ENCODE measurements at places on chromosomes 5 and 9.

DNA sequence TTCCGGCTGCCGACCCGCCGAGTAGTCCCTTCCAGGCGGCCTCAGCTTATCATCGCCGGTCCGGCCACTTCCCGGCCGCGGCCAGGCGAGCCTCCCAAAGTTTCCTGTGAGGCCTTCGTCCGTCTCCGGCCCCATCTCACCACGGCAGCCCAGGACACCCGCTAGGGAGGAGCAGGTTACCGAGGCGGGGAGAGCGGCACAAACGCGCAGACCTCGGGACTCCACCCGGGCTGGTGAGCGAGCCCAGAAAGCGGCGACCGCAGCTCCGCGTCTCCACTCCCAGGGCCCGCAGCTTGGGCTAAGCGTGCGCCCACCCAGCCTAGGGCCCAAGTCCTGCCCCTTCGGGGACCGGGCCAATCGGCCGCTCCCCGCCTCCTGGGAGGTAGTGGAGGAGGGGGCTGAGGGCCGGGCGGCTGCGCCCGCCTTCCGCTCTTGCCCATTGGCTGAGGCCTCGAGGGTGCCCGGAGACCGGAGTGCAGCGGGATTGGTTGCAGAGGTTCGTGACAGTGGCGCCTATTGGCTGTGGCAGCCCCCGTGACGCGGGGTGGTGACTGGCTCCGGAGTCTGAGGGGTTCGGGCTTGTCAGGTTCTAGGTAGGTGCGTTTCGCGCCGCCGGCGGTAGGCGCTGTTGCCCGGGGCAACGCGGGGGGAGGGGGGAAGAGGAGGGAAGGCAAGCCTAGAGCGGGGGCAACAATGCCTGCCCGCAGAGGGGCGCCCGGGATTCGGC lies 867 bp downstream of the FER start:
- peak; percentile 92 for DNase-seq

DNA sequence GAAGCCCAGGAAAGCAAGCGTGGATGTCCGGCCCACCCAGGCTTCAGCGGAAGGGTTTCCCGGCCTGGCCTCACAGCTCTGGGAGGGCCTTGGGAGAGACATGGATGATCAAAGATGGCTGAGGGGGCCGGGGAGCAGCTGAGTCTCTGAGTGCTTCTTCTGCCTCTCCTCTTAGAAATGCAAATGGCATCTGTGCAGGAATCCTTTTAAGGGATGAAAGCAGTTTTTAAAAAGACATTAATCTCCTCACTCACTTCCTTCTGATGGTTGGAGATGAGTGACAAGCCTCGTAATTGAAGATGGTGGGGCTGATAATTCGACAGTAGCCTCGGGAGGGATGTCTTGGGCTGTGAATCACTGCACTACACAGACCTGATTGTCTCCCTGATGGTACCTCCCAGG lies 24.3 kb upstream of the PITX1 start:
- no peak for DNase-seq

DNA sequence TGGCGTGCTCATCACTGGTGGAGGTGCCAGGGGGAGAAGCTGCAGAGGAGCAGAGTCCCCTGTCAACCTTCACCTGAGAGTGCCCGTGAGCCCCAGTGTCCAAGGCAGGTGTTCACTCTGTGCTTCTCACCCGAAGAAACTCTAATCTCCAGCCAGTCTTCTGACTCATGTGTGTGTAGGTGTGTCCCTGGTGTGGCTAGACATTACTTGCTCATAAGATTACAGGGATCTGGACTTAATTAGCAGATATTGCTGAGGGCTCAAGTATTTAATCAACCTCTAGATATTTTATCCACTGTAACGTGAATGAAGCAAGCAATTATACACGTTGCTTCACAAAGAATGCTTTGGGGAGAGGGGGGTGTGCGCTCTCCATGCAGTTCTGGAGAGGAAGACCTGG lies 72.5 kb downstream of the MED10 start:
- no peak for DNase-seq

GRCh38 chr9:90966480-90967144 lies 165.0 kb downstream of the SYK start:
- DNase-seq = no peak

GRCh38 chr5:60997721-60998120 lies 52.7 kb downstream of the NDUFAF2 start:
- DNase-seq = no peak

GRCh38 chr9:17116400-17116837 lies 18.4 kb upstream of the CNTLN start:
- no peak for DNase-seq

DNA sequence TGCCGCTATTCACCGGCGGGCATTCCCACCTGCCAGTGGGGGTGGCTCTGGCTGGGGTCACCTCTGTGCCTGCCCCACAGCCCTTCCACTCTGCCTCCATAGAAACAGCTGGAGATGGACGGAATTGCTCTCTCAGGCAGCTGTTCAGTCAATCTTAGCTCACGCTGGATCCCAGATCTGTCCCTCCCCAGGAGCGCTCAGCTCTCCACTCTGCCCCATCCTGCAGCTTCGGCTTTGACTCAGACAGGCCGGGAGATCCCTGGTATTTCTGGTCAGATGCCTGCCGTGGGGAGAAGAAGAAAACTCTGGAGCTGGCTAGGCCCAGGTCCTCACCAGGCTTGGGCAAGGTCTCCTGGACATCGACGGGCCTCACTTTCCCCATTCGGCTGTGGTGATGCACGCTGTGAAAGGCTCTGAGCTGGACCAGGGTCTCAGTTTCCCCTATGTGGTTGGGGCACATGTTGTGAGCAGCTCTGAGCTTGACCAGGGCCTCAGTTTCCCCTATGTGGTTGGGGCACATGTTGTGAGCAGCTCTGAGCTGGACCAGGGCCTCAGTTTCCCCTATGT lies 7.6 kb upstream of the SLC9A3 start:
- DNase-seq = no peak

GRCh38 chr5:121152411-121152810 lies 688.3 kb downstream of the PRR16 start:
- DNase-seq = no peak

DNA sequence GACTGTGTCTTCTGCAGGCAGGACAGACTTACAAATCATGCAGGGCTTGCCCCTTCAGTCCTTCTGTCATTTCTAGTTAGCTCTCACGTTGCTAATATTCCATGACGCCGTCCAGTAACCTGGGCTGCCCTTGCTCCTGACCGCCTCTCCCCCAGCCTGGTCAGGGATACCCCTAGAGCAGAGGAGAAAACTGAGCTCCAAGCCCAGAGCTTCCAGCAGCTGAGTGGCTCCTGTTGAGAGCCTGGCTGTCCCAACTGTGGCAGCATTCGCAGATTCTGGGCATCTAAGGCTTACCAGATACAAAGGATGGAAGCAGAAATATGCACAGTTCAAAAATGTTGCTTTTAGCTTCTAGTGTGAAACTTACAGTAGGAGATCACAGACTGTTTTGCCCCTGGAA lies 185.2 kb downstream of the CD180 start:
- DNase-seq = no peak

DNA sequence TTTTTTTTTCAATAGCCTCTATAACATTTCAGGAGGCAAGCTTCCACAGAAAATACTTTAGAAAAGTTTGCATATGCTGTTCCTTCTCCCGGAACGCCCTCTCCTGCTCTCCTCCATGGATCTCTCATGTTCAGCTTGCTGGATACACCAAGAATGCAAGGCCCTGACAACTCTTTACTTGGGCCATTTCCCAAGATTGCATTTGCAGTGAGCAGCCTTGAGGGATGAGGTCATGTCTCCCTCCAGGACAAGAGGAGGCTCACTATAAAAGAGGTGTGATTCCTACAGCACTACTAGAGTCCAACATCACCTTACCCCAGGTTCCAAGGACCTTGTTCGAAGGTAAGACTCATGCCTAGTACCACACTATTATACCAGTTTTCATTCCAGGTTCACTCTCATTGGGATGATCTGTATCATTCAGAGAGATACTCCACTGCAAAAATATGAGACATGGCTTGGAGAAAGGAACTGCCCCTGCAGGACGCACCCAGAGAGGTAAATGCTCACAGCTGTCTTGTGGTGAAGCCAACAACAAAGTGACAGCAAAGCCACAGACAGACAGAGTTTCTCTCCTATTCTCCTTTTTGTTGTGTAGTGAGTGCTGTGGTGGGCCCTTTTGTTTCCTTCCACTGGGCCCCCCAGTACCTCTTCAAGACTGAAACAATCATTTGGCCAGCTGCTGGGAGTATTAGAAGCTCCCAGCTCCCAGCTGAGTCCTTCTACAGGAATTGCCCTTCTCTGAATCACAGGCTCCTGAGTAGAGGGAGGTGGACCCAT lies 151.7 kb upstream of the ZNF366 start:
- no peak for DNase-seq

DNA sequence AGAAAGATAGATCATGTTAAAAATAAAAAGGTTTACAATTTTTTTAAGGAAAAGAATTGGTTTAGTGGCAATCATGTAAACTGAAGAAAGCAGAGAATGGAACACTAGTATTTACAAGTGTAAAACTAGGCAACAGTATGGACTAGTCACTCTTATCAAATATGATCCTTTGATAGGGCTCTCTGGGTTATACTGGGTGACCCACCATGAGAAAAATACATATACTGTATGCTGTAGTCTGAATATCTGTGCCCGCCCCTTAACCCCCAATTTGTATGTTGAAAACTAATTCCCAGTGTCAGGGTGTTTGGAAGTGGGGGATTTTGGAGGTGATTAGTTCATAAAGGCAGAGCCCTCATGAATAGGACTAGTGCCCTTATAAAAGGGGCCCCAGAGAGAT lies 236.8 kb upstream of the TARS1 start:
- DNase-seq = no peak

DNA sequence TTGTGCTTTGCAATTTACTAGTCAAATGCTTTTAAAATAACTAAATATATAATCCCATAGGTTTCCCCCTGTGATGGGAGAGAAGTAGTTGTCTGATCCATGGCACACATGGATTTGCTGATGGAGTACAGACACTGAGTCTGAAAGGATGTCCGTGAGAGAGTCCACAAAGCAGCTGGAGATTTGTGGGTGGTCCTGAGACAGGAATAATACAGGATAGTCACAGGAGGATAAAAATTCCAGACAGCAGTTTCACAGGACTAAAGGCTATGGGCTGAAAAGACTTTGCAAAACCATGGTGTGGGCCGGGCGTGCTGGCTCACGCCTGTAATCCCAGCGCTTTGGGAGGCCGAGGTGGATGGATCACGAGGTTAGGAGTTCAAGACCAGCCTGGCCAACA lies 58.7 kb upstream of the ZFR start:
- DNase-seq = no peak

GRCh38 chr5:141489841-141490240 lies 960 bp downstream of the PCDHGC5 start:
- DNase-seq = no peak

DNA sequence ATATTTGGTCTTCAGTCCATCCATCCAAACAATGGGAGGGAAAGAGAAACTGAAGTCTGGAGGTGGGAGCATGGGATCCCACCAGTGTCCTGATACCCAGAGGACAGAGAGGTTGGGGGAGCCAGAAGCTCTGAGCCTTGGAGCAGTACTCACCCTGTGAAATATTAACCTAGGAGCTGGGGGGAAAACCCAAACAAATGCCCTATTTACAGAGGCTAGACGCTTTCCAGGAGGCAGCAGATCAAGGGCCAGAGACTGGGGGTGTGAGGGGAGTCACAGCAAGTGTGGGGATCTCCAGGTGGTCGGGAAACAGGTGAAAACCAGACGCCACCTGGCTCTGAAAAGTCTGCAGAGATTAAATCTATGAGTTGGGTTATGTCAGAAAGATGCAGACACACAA lies 6.2 kb downstream of the ZER1 start:
- DNase-seq = no peak

DNA sequence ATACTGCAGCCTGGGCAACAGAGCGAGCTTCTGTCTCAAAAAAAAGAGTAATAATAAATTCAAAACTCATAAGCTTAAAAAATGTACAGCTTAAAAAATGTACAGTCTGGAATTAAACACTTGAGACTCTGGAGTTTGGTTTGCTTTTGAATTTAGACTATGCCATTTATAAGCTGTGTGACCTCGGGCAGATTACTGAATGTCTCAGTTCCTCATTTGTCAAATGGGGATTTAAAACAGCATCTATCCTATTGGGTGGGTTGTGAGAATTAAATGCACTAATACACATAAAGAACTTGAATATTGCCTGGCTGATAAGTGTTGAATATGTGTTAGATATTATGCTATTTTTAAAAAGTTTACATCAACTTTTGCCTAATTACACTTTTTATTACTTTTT lies 98.4 kb downstream of the SCAMP1 start:
- no peak for DNase-seq

DNA sequence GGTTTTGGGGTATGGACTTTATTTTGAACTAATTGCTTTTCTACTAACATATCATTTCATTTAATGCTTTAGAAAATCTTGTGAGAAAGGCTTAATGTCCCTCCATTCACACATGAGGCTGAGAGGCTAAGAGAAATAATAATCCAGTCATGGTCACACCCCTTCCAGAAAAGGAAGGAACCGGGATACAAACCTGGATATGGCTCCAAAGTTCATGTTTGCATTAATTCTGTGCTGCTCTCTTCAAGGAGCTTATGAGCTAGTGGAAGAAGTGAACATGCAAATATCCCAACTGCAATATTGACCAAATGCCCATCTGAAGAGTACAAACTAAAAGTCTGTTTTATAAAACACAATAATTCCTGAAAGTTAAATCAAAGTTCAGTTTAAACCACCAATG lies 732.1 kb upstream of the RIOK2 start:
- no peak for DNase-seq

DNA sequence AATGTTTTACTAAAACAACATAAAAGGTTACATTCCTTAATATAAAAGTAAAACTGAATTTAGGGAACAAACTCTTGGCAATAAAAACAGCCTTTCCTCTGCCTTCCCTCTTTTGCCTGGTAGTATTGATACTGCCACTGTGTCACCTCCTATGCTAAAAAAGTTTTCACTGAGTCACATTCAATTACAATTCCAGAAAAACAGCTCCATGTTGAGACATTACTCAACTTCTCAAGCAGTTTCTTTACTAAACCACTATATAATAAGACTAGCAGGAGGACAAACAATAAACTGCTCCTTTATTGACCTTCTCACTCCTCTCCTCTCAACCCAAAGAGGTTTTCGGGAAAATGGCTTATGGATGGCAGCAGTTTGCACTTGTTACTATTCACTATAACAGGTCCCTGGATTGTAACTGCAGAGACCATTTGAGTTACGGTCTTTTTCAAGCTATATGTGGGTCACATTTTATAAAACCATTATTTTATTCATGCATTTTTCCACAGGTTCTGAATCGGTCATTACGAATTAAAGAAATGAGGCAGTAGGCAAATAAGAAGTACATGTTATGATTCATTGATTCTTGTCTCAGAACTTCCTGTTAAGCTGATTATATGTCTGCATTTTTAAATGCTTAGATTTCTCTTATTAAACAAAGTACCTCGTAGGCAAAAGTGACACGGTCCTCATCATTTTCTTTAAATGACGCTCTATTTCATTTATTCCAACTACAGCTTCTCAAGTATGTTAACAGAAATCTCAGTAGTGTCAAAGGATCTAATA lies 2.1 kb downstream of the ZDHHC21 start:
- no peak for DNase-seq
